ENCODE measurements at places on chromosomes 4 and X.

- no peak for DNase-seq
These were observed 274.3 kb upstream of the HS3ST1 start for GRCh38 chr4:11702886-11703557.

- no peak for DNase-seq
These were observed 102.0 kb upstream of the ZNF827 start for GRCh38 chr4:146040623-146041022.

DNA sequence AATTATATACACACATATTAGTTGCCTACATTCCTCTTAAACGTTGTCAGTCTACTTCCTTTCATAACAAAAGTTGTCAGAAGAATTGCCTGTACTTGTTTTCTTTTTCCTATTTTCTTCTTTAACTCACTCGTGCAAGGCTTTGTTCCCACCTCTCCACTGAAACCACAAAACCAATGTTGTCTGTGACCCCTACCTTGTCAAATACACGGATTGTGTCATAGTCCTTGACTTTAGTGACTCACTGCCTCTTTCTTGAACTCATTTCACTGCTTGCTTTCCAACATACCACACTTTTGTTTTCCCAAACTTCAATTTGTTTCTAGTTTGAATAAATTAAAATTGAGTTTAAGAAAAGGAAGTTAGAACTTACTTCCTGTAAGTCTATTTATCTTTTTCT is 283.9 kb upstream of the AGA start:
- DNase-seq: no peak

DNA sequence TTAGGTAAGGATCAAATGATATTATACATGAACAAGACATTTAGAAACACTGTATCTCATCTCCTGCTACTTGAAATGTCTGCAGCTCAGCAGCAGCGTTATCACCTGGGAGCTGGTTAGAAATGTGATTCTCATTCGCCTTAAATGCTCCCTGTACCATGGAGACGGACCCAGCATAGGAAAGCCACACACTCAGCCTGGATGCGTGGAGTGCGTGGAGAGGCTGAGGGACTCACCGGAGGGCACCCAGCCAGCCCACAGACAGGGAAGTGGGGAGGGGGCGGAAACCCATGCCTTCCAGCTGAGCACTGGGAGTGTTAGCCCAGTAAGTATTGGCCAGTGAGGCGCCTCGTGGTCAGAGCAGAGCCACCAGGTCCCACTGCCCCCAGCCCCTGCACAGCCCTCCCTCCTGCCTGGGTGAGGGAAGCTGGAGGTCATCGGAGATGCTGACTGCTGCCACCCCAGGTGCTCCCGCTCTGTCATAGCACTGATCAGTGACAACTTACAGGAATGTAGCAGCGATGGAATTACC is 15.2 kb downstream of the SUPT20HL1 start:
- no peak for DNase-seq

DNA sequence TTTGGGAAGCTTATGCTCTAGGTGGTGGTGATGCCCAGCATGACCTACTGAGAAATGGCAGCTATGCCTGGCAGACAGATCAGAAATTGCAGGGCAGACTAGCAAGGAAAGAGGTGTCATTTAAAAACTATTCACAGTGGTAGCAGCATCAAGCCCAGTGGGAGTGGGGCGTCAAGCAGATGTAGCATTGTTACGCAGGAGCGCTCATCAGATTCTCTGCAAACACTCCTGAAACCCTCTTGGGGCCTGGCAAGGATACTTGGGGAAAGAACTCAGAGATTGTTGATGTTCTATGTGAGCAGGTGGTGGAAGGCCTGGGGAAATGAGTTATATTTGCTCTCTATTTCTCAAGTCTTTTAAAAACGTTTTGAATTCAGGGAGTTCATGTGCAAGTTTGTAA is 437.6 kb downstream of the RAPGEF2 start:
- DNase-seq: no peak

DNA sequence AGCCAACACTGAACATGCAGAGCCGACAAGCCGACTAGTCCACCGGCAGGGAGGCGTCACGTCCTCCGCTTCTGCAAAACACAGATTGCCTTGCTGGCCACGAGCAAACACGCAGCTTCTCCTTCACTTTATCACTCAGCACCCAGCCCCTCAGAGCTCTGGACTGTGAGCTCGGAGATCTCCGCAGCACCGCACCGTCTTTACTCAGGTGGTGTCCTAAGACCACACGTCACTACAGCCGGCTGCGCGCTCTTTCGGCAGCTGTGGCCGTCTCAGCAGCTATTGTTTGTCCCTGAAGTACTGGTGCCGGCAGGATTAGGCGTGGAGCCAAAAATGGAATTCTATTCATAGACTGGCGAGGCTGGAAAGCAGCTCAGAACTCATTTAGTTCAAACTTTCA is 72.0 kb downstream of the FAT1 start:
- DNase-seq: no peak

- DNase-seq: no peak
These were observed 139.4 kb upstream of the BOD1L1 start for GRCh38 chr4:13766761-13767540.

GRCh38 chrX:133726211-133726630 is 259.2 kb downstream of the GPC3 start:
- DNase-seq: no peak

- no peak for DNase-seq
These were observed 39.9 kb downstream of the SEPSECS start for GRCh38 chr4:25120146-25120940.

- no peak for DNase-seq
These were observed 68.8 kb upstream of the ZC4H2 start for GRCh38 chrX:65045001-65045400.

- no peak for DNase-seq
These were observed 4.9 kb upstream of the PCGF3 start for GRCh38 chr4:700587-701264.

- DNase-seq: no peak
These were observed 134.1 kb downstream of the CEP135 start for GRCh38 chr4:56082829-56083228.

DNA sequence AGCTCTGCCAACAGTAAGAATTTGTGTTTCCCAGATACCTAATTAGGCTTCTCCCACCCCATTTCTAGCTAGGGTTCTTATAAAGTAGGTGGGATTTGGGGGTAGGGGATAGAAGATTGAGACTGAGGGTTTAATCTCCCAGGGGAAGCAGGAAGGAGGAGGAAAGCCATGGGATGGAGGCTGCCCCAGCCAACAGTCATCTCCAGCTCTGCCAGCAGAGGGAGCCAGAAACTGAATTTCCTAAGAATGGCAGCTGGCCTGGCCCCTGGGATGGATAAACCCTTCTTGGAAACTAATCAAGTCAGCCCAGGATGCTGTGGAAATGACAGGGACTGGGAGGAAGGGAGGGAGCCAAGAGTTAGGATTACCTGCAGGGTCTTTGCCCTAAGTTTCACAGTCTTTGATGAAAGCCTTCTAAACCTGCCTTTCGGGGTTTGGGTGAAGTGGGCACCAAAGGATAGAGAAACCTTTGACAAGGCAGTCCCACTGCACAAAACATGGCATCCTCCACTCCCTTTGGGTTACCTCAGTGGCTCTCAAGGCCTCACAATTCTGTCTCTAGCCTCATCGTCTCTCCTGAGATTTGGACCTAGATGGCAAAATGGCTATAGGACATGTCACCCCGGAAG is 6.7 kb upstream of the ERCC6L start:
- no peak for DNase-seq

GRCh38 chrX:148542481-148543255 is 42.3 kb downstream of the AFF2 start:
- DNase-seq: no peak

All from GF-D8 (cell line).